ENCODE measurements at places on chromosomes 6 and 20.

GRCh38 chr6:146905181-146905704 lies 299.0 kb upstream of the STXBP5 start:
- no peak for DNase-seq

GRCh38 chr6:13395272-13396237 lies 67.2 kb upstream of the TBC1D7 start:
- DNase-seq = no peak

DNA sequence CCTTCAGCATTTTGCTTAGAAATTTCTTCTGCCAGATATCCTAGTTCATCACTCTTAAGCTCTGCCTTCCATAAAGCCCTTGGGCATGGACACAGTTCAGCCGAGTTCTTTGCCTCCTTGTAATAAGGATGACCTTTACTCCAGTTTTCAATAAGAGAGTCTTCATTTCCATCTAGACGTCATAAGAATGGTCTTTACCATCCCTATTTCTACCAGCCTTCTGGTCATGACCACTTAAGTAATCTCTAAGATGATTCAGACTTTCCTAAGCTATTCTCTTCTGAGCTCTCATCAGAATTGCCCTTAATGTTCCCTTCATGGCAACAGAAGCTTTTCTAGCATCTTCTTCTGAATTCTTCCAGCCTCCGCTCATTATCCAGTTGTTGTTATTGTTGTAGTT lies 126.1 kb downstream of the TFAP2C start:
- DNase-seq = no peak

- DNase-seq = no peak
Measured at GRCh38 chr6:128064540-128064895, 163.7 kb upstream of the THEMIS start.

DNA sequence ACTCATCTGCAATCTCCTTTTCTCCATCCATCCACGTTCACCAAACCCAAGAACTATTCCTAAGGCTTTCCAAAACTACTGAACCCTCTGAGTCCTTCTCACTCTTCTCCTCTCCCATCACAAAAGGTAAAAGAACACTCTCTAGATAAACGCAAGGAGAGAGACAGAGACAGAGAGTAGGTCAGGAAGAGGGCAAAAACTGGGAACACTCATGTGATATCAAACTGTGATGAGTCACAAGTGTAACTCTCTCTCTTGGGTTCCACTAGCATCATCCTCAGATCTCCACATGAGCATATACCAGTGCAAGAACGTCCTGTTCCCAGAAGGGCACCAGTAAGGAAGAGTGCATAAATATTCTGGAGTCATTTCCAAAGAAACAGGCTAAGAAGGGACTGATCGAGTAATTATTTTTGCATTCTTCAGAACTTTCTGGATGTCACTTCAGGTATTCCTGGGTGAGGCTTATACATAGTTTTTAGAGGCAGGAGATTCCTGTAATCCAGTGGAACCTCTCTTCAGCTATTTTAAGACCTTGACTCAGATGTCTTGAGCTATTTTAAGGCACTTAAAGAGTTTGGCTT lies 47.3 kb upstream of the STXBP5 start:
- no peak for DNase-seq

DNA sequence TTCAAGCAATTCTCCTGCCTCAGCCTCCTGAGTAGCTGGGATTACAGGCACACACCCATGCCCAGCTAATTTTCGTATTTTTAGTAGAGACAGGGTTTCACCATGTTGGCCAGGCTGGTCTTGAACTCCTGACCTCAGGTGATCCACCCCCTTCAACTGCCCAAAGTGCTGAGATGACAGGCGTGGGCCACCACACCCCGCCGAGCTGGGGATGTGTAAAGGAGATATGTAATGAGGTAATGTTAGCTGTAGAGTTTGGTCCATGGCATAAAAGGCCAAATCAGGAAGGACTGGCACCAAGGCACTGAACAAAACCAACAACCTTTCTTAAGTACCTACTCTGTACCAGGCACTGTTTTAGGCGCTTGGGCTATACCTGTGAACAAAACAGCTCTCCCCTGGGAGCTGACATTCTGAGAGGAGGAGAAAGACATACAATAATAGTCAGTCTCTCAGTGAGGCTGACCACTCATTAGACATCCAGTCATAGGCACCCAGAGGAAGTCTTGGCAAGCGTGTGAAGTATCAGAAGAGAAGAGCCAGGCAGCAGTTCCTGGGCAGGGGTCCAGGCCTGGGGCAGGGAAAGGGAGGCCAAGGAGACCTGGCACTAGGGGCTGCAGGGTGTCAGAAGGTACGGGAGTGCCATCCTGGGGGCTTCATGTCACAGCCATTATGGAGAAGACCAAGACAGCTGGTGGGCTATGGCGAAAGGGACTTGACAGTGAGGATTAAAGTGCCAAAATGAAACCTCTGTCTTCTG lies 164.8 kb upstream of the DTNBP1 start:
- no peak for DNase-seq

Data from effector memory CD4-positive, alpha-beta T cell (primary cell).